ENCODE measurements at places on chromosomes 11 and 22.

DNA sequence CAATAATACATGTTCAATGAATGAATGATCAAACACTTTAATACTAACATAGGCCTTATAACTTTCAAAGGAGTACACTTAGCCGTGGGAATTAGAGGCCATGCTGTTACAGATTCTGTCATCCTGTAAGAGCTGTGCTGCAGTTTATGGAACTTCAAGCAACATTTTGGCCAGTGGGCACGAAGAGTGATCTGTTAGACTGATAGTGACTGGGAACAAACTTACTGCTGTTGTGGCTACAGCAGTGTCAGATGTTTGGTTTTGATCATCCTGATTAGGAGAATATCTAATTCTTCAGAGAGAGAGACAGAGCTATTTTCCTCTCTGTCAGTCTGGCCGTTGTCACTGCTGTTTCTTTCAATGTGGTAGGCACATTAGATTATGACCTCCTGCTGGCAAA, 348.9 kb downstream of the NELL1 start:
- DNase-seq = no peak

GRCh38 chr11:115922876-115923275, 418.7 kb upstream of the CADM1 start:
- no peak for DNase-seq

DNA sequence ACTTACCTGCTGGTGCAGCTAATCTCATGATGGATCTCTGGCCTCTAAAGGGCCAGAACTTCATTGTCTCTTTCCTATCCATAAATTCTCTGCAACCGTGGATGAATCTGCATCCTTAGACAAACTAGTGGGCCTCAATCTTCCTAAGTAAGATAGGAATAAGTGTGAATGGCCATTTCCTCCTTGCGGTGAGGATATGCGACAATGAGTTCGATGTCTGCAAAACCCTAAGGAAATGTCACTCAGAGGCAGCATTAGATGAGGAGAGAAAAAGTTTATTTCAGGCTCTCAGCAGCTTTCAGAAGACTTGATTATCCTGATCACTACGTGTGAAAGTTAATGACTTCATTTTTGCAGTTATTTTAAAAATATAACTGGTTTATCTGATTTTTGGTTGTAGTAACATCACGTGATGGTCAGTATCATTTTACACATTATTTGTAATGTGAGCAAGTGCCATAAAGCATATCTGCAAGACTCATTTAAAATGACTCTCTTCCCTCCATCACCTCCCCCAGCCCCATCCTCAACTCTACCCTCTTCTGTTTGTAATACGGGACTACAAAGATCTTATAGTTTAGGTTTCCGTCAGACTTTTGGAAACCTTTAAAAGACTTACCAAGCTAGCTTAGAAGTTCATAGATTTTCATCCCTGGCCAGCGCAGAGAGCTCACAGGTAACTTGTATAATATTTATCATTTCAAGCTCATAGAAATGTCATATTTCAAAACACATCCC, 10.2 kb downstream of the GRAP2 start:
- no peak for DNase-seq

GRCh38 chr22:35352214-35353111, 28.4 kb upstream of the HMOX1 start:
- no peak for DNase-seq

GRCh38 chr11:7589861-7590260, 76.1 kb downstream of the PPFIBP2 start:
- DNase-seq = no peak

DNA sequence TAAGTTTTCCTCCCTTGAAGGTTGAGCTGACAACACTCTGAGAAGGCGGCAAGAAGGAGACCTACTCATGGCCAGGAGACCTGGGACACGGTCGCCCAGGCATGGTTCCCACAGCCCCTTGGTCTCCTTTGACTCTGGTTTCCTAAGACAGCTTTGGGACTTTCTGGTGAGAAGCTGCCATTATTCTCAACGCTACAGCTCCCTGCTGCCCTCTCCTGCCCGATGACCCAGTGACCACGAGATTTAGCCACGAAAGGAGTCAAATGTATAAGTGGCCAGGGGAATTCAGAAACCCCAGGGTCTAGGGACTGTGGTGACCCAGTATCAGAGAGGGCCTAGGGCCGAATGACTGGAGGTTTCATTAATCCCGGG, 699 bp upstream of the SDF2L1 start:
- no peak for DNase-seq

DNA sequence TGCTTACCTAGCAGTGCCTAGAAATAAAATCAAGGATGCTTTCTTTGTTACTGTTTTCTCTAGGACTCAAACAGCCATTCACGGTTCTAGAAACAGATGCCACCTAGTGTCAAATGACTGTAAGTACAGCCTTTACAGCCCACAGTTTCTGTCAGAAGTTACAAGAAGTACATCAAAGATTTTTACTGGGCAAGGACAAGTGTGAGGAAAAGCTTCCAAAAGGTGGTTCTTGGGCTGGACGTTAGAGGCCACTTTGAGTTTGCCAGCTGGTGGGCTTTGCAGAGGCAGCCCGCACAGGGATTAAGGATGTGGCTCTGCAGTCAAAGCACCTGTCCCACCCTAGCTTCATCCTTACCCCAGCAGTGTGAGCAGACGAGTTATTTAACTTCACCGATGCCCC, 6.9 kb downstream of the KMT5B start:
- DNase-seq = no peak

GRCh38 chr11:115784796-115785521, 280.7 kb upstream of the CADM1 start:
- DNase-seq = no peak

- DNase-seq = no peak
Measured at GRCh38 chr11:107824668-107825369, 33.8 kb downstream of the SLC35F2 start.

DNA sequence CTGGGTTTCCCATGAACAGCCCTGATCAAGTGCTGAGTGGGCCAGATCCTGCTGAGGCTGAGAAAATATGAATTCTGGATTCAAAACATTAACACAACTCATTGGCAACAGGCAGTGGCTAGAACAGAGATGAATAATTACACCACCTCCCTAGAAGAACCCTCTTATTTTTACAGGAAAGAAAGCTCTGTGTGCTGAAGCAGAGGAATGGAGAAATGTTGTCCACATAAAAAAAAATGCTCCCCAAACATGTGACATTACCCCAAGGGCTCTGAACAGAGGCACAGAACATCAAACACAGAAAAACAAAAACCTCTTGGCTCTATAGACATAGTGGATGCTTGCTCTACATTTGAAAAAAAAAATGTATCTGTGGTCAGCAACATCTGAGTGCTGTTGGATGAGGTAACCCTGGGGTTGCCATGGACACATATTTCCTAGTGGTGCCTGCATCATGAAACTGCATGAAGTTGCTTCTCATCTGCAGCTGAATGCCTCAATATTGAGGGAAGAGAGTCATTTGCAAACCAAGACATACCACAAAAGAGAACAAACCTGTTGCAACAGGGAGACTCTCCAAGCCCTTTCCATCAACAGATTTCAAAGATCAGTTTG, 98.8 kb downstream of the SNX19 start:
- no peak for DNase-seq

- DNase-seq = no peak
Measured at GRCh38 chr11:76552987-76553386, 108.2 kb downstream of the EMSY start.

GRCh38 chr11:82995754-82996398, 75.8 kb downstream of the RAB30 start:
- no peak for DNase-seq

DNA sequence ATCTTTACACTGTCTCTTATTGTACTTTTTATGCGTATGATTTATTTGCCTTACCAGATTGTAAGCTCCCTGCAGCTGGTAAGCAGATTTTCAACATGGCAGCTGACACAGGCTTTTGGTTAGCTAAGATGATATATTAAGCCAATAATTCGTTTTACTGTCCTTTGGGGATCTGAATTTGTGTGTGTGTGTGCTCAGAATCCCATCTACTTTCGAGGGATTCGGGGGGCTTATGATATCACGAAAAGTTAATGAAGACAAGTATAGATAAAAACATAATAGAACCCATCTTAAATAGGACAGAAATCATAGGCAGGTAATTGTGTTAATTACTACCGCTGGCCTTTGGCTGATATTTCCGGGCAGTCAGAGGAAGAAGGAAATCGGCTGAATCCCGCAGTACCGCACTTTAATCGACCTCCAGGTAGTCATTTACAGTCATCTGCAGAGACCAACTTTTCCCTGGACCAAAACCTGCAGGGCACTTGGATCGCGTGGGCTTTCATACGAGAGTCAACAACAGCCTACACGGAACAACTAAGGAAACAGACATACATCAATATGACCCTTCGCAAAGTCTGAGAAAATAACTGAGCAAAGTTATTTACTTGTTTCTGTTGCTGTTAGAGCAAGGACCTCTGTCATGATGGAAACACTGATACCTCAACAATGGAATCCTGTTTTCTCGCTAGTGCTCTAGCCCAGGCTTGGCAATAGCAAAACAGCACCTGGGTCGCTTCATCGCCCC, 802 bp downstream of the KBTBD3 start:
- DNase-seq = no peak

DNA sequence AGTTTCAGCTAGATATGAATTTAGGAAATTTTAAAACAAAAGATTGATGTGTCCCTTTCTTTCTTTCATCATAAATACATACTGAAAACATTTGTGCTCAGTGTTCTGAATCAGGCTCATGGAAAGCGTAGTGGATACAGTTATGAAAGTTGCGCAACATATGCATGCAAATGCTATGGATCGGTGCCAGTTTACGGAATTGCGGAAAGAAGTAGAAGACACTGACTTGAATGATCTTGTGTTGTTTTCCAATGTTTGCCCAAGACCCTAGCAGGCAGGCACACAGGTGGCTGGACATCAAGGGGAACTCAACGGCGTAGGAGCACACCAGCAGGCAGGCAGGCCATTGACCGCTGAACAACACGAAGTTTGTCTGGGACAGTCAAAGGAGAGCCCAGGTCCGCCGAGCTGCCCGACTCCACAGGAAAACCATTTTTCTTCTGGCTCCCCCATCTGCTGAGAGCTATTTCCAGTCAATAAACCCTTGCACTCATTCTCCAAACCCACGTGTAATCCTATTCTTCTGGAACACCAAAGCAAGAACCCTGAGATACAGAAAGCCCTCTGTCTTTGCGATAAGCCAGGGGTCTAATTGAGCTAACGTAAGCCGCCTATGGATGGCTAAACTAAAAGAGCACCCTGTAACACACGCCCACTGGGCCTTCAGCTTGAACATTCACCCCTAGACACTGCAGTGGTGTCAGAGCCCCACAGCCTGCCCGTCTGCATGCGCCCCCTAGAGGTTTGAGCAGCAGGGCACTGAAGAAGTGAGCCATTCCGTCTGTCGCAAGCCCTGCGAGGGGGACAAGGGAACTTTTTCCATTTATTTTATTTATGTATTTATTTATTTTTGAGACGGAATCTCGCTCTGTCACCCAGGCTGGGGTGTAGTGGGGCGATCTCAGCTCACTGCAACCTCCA, 7.4 kb upstream of the BIRC3 start:
- DNase-seq = no peak

DNA sequence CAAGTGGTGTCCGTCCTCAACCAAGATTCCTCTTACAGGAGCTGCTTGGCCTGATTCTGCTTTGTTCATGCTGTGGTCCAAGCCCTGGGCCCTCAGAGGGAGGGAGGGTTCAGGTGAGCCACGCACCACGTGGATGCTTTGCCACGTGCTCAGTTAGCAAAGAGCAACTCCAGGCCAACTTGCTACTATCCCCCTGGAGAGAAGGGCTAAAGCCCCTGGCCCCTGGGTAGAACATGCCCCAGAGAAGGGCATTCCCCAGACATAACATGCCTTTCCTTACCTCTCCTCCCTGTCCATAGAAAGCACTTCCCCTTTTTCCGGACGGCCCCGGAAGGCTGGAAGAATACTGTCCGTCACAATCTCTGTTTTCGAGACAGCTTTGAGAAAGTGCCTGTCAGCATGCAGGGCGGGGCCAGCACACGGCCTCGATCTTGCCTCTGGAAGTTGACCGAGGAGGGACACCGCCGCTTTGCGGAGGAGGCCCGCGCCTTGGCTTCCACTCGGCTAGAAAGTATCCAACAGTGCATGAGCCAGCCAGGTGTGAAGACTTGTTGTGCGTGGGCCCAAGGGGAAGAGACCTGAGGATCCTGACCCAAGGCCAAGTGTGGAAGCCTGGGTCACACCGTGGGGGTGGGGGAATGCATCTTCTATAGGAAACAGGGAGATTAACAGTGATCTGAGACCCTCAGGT, 8.8 kb downstream of the FOXR1 start:
- no peak for DNase-seq

GRCh38 chr11:1225386-1226225, 2.7 kb downstream of the MUC5B start:
- DNase-seq = no peak

DNA sequence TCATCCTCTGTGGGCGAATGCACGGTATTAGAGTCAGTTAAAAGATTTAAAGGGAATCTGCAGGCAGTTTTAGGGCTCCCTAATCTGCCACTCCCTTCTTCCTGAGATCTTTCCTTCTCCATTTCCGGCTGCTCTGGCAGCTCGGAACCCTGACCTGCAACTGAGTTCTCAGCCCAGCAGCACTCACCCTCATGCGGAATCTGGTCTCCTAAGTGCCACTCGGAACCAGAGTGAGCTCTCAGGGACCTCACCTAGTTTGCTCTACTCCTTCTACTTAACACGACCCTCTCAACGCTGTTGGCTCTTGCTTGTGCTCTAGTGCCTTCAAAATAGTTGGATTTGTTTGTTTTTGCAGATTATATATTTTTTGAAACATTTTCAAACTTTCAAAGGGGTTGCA, 19.3 kb upstream of the IL10RA start:
- DNase-seq = no peak

DNA sequence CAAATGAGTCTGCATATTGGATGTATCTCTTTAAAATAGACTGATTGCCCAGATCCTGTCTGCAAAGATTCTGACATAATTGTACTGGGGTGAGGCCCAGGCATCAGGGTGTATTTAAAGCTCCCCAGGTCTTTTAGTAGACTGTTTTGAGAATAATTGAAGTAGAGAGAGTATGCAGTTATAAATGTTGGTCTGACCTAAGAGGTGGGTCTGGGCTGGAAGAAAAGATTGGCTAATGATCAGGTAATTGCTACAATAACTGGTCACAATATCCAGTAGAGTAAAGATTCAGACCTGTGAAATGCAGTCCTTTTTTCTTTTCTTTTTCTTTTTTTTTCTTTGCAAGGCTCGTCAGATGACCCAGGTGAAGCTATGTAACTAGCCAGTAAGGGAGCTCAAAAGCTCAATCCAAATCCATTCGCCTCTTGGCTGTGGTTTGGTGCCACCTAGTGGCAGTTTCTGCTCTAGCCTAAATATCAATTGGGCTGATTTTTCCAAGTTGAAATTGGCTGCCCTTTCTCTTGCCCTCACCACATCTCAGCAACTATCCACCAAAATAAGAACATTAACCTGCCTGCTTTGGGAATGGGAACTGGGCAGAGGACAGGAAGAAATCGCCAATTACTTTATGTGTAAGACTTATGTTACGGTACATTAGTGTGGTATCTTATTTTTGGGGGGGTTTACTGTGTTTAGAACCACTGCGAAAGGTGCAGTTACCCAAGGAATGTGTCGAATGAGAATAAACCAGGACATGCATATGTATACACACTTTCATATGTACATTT, 45.9 kb downstream of the ZNF143 start:
- DNase-seq = peak; percentile 69

- no peak for DNase-seq
Measured at GRCh38 chr11:95134491-95134890, 44.8 kb downstream of the ENDOD1 start.

GRCh38 chr11:18669711-18670110, 28.9 kb upstream of the TMEM86A start:
- DNase-seq = no peak

GRCh38 chr11:10670099-10670498, 23.5 kb downstream of the IRAG1 start:
- DNase-seq = no peak

Data from stimulated activated CD8-positive, alpha-beta memory T cell treated with anti-CD3 and anti-CD28 coated beads, Interleukin-4, amount 100 ng/mL, for 4 hours (primary cell).